Neural crest cell (in vitro differentiated cells): ENCODE measurements at places on chromosomes 12 and 14. TPM values are rescaled to one million over a fixed set of nuclear protein-coding genes. Genes with fewer than 3 reads are reported as not detected.
A peak's percentile ranks its signal among the peaks of the same experiment; 100 is the strongest.

- DNase-seq, result no peak
- H3K4me1 ChIP-seq, result peaks cover 34% of the 10 kb centered on the region
- no peaks in the 10 kb centered on the region for H3K36me3 ChIP-seq
- peak overlapping the region; percentile 36 for H3K27ac ChIP-seq
- no peaks in the 10 kb centered on the region for H3K27me3 ChIP-seq
Observed at GRCh38 chr12:111056618-111057521, 136.5 kb upstream of the MYL2 start.

The MYH7 gene
- 0.05 TPM in 1 of 2 replicates, not detected in the other for total RNA-seq

- peaks cover 4% of the 10 kb centered on the region for H3K36me3 ChIP-seq
- peaks cover 2% of the 10 kb centered on the region for H3K27me3 ChIP-seq
- no peak overlapping the region for H3K4me3 ChIP-seq
- H3K27ac ChIP-seq, result no peak overlapping the region
- DNase-seq, result no peak
Observed at GRCh38 chr12:64385019-64385418, 5.5 kb downstream of the C12orf56 start.

- H3K27ac ChIP-seq, result no peak overlapping the region
- DNase-seq, result no peak
- no peaks in the 10 kb centered on the region for H3K36me3 ChIP-seq
- H3K4me1 ChIP-seq, result peaks cover 32% of the 10 kb centered on the region
Observed at GRCh38 chr12:1528791-1529190, 65.6 kb downstream of the FBXL14 start.

The AQP2 gene
- total RNA-seq, result not detected in 2 replicates

DNA sequence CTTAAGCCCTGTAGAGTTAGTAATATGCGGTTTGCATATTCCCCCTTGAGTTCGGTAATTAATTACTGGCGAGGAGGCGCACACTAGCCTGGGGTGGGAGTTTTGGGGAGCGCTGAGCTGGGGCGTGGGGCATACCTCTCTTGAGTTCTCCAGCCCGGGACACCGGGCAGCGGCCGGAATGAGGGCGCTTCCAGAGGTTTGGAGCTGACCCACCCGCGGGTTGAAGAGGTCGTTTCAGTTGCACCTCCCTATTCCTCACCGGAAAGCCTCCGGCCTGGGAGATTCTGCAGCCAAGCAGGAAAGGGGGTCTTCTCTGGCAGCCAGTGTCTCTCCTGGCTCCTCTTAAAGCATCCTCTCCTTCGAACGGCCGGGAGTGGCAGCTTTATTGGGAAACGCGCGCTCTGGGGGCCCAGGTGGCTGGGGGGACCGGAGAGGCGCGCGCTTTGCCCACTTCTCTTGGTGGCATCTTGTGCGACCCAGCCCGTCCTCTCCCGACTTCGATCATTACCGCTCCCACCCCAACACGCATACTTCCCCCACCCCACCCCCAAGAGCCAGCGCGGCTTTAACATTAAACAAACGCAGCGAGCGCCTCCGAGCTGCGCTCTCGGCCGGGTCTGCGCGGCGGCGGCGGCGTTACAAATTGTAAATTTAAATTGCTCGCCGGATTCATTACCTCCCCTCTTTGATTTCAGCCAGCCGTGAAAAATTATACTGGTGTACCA lies 3.9 kb upstream of the LHX5 start:
- DNase-seq, result no peak
- H3K4me3 ChIP-seq, result no peak overlapping the region
- H3K4me1 ChIP-seq, result no peaks in the 10 kb centered on the region
- peaks cover 97% of the 10 kb centered on the region for H3K27me3 ChIP-seq
- no peak overlapping the region for H3K27ac ChIP-seq
- no peaks in the 10 kb centered on the region for H3K36me3 ChIP-seq

DNA sequence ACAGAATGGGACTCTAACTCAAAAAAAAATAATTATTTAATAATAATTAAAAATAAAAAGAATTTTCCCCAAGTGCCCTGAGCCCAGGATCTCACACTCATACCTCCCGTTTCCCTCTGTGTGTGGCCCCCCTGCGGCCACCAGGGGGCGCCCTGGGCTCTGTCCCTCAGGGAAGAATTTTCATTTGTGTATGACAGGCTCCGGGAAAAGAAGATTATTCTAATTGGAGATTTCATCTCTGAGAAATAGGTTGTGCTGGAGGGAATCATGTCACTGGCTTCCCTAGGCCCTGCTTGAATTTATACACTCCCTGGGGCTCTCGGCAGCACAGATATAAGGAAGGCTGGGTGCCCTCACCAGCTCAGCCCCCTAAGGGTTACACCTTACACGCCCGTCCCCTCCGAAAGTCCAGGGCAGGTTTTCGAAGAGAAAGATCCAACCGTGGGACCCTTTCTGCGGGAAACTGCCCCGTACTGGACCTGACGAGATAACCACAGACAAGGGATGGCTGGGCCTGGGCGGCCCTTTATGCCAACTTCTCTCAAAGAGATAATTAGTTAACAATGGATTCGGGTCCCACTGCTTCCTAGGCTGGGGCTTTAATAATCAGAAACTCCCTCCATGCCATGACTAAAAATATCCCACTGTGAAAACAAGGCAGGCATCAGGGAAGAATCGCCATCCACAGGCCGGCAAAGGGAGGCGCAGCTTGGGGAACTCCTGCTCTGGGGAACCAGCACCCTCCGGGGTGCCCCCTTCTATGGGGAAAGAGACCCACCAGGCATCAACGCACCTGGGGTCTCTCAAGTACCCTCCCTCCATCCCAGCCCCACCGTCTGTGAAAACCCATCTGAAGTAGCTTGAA lies 80.7 kb downstream of the KDM2B start:
- peak overlapping the region; percentile 31 for H3K4me3 ChIP-seq
- H3K4me1 ChIP-seq, result peaks cover 9% of the 10 kb centered on the region
- no peaks in the 10 kb centered on the region for H3K27me3 ChIP-seq
- DNase-seq, result peak; percentile 72
- no peaks in the 10 kb centered on the region for H3K36me3 ChIP-seq

The PHLDA1 gene
- 29.3 and 30.9 TPM in 2 replicates for total RNA-seq

DNA sequence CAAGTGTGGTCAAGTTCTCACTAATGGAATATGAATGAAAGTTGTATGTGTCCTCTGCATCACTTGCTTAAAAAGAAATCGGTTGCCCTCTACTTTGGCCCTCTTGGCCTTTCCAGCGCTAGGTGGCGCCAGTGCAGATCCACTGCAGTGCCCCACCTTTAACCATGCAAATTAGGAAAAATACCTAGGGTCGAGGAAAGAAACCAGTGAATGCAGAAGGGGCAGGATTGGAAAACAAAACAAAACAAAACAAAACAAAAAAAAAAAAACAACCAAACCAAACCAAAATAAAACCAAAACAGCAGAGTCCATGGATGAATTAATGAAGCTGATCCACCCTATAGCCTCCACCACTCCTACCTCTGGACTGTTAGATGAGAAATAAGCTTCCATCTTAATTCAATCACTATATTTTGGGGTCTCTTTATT lies 12.9 kb upstream of the NEMF start:
- H3K4me1 ChIP-seq, result peaks cover 24% of the 10 kb centered on the region
- no peak overlapping the region for H3K27ac ChIP-seq
- DNase-seq, result peak; percentile 79
- no peak overlapping the region for H3K4me3 ChIP-seq

- H3K36me3 ChIP-seq, result peaks cover 2% of the 10 kb centered on the region
- H3K4me1 ChIP-seq, result peaks cover 5% of the 10 kb centered on the region
- no peak overlapping the region for H3K27ac ChIP-seq
- DNase-seq, result no peak
Observed at GRCh38 chr12:29610473-29611170, 113.1 kb upstream of the OVCH1 start.

DNA sequence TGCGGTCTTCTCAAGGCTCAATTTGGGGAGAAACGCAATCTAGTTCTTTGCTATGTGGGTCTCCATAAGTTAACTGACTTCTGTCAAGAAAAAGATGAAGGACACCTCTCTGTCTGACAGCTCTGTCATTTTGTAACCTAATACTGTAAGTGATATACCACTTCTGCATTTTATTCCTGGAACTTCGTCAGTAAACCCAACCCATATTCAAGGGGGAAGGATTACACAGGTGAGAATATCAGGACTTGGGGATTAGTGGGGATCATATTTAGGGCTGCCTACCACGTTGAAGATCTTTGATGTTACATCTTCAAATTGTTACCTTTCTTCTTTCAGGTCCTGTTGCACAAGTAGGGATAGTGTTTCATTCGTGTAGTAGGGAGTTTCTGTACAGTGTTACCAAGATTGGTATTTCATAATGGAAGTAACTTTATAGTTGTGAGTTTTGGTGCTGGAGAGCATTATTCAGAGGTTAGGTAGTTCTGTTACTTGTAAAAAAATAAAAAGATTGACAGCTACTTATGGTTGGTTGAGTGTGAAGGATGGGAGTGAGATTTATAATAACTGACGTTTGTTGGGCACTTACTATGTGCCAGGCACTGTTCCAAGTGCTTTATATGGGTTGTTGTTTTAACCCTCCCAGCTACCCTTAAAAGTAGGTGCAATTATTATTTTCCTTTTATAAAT lies 1.6 kb downstream of the TMEM260 start:
- H3K4me3 ChIP-seq, result peak overlapping the region; percentile 95
- no peak for DNase-seq
- no peaks in the 10 kb centered on the region for H3K36me3 ChIP-seq
- no peak overlapping the region for H3K27ac ChIP-seq
- peaks cover 22% of the 10 kb centered on the region for H3K4me1 ChIP-seq
- peaks cover 6% of the 10 kb centered on the region for H3K27me3 ChIP-seq

The TMED10 gene
- 178 and 186 TPM in 2 replicates for total RNA-seq

DNA sequence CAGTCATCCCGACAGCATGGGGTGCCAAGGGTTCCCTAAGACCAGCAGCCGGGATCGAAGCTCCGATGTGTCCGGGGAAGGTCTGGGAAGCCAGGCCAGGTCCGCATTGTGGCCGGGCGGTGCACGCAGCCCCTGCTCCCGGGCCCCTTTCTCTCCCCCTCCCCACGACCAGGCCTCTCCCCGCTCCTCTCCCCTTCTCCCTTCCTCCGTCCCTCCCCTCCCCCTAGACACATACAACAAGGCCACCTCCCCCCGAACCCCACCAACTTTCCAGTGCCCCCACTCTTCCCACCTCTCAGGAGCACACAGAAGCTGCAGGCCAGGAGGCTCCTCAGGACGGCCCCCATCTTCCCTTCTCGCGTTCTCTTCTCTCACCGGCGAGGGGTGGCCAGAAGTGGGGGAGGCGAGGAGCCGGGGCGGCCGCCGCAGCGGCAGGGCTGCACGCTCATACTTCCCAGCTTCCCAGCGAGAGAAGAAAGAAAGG lies 413 bp downstream of the LRP6 start:
- DNase-seq, result no peak
- peaks cover 2% of the 10 kb centered on the region for H3K27me3 ChIP-seq
- H3K4me3 ChIP-seq, result peak overlapping the region; percentile 98
- peak overlapping the region; percentile 100 for H3K27ac ChIP-seq
- peaks cover 5% of the 10 kb centered on the region for H3K36me3 ChIP-seq
- peaks cover 47% of the 10 kb centered on the region for H3K4me1 ChIP-seq

DNA sequence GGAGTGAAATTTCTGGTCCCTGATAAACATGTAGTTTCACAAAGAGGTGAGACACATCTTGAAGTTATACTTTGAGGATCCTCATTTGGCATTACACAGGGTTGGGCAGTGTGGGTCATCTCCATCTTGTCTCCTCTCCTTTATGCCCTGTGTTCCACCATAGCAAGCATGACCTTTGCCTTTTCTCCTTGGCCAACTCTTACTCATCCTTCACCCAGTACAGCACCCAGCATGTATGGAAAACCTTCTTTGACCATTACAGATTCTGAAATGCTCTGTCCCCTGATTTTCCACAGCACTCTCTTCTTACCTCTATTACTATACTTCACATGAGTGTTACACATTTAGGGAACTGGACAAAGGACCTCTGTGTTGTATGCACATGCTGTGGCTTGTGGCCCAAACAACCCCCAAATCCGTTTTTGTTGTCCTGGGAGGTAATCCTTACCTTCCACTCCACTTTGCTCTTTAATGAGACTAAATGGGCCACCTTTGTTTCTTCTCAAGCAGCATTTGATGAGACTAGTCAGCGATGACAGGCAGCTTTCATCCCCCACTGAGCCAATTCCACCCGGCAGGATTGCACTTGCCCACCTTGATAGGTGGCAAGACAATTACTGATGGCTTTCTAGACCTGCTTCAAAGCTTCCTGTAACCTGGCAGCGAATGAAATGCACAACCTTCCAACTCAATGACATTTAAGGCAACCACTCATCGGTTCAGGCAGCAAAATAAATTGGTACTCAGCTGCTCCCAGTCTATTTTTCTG lies 163.5 kb downstream of the MON2 start:
- H3K36me3 ChIP-seq, result no peaks in the 10 kb centered on the region
- H3K4me3 ChIP-seq, result peak overlapping the region; percentile 2
- no peak overlapping the region for H3K27ac ChIP-seq
- H3K4me1 ChIP-seq, result peaks cover 78% of the 10 kb centered on the region
- peaks cover 14% of the 10 kb centered on the region for H3K27me3 ChIP-seq
- no peak for DNase-seq

The LRP1-AS gene
- total RNA-seq, result not detected in 2 replicates

GRCh38 chr12:88450136-88450535 lies 130.1 kb downstream of the KITLG start:
- no peaks in the 10 kb centered on the region for H3K27me3 ChIP-seq
- no peak for DNase-seq
- H3K4me1 ChIP-seq, result peaks cover 6% of the 10 kb centered on the region
- H3K36me3 ChIP-seq, result no peaks in the 10 kb centered on the region

The PAH gene
- total RNA-seq, result not detected in 2 replicates

DNA sequence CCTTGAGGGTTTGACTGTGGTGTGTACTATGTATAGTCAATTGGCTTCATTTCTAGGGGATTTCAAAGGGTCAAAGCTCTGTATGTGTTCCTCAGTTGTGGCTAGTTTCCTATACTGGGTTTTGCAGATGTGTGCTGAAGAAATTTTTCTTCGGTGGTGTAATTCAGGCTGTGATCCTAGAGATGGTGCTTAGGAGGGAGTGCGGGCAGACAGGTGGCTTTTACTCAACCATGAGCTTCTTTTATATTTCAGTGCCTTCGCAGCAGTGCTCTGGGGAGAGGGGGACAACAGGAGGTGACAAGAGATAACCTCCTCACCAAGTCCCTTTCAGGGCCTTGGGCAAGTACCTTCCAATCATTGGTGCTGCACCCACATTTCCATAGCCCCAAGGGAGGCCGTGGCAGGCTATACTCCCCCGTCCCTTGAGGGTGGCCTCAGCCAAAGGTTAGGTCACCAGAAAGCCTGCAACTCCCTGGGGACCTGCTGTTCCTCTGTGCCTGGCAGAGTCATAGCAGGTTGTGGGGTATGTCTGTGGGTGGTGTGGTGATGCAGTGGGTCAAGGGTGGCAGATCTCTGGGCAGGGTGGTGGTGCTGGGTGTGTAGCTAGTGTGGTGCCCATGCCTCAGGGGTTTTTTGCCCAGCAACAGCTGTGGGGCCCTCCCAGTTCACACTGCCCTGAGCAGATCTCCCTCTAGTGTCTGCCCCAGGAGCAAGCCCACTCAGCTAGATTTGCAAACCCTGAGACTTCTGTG lies 37.0 kb upstream of the TMX1 start:
- peak overlapping the region; percentile 83 for H3K27ac ChIP-seq
- H3K27me3 ChIP-seq, result no peaks in the 10 kb centered on the region
- H3K4me1 ChIP-seq, result no peaks in the 10 kb centered on the region
- DNase-seq, result no peak
- no peak overlapping the region for H3K4me3 ChIP-seq

The EML1 gene
- 36.7 and 40.1 TPM in 2 replicates for total RNA-seq

GRCh38 chr14:24833385-24833784 lies 199.4 kb upstream of the GZMB start:
- H3K36me3 ChIP-seq, result peaks cover 4% of the 10 kb centered on the region
- no peaks in the 10 kb centered on the region for H3K27me3 ChIP-seq
- no peak overlapping the region for H3K27ac ChIP-seq
- no peak for DNase-seq

- H3K27me3 ChIP-seq, result no peaks in the 10 kb centered on the region
- no peak overlapping the region for H3K27ac ChIP-seq
- no peak for DNase-seq
- no peaks in the 10 kb centered on the region for H3K4me1 ChIP-seq
- no peak overlapping the region for H3K4me3 ChIP-seq
Observed at GRCh38 chr12:59452746-59453145, 143.1 kb upstream of the SLC16A7 start.
